ENCODE measurements at places on chromosomes 7 and 10.

GRCh38 chr10:123833170-123833850, 58.3 kb downstream of the CPXM2 start:
- no peak for DNase-seq

- no peak for DNase-seq
These were observed 16.5 kb downstream of the FAM131B start for GRCh38 chr7:143346018-143346417.

- no peak for DNase-seq
These were observed 744 bp downstream of the TRIP6 start for GRCh38 chr7:100867776-100868485.

DNA sequence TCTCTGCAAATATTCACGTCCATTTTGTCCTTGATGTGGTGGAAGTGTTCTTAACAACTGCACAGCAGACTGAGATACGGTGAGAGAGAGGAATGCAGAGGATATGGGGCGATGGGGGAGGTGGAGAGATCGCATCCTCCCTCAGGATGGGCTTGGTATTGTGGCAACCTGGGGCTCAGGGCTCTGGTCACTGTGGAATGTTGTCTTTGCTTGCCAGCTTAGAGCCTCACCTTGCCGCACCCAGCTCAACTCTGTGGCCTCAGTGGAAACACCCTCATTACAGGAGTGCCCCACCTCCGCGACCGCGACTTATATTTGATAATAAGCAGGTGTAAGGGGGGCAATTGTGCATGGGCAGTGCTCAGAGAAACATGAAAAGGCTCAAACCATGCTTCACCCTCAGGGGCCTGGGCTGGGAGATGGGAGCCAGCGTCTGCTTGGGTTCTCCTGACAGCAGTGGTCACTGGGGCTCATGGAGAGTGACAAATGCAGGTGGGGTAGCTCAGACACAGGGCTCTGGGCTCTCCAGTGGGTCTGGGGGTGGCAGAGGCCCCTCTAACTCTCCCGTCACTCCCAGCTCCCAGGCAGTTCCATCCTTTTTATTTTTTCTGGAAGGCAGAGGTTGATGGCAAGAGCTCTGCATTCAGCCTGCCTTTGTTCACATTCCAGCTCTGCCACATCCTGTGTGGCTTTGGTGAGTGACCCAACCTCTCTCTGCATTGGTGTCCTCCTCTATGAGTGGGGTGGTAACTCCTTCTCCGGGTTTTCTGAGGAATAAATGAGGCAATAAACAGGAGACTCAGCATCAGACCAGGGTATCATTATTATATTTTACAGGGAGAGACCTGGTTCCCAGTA, 43.1 kb upstream of the EMX2 start:
- no peak for DNase-seq

GRCh38 chr7:82012453-82012852, 242.6 kb upstream of the HGF start:
- DNase-seq, result no peak

DNA sequence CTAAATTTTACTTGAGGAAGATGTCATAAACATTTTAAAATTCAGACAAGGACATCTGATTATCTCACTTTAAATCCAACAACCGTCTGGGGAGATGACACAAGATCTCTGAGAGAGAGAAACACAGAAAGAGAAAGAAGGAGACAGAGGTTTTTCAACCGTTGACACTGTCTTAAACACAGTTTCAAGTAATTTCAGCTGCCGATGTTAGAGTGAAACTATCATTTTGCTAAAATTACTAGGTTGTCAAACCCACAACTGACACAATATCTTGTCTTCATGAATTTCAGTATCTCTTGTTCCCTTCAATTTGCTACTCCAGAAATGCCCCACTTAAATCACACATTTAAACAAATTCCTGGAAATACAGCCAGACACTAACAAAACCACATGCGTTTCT, 174.8 kb downstream of the RAPGEF5 start:
- DNase-seq, result no peak

DNA sequence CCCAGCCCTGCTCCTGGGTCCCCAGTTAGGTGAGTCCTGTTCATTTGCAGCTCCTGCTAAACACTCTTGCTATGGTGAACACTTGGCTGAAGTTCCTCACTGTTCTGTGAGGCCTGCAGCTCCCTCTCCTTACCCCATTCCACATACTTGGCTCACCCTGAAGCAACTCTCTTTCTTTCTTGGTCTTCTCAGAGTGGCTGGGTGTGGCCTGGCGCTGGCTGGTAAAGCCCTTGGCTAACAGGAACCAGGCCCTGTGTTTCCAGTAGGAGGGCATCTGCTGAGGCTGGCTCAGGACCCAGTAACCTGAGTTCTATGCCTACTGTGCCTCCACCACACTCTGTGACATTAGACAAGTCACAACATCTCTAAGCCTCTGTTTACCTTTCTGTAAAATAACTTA, 53.1 kb upstream of the COL13A1 start:
- no peak for DNase-seq

GRCh38 chr10:66783316-66783715, 142.5 kb upstream of the LRRTM3 start:
- no peak for DNase-seq

DNA sequence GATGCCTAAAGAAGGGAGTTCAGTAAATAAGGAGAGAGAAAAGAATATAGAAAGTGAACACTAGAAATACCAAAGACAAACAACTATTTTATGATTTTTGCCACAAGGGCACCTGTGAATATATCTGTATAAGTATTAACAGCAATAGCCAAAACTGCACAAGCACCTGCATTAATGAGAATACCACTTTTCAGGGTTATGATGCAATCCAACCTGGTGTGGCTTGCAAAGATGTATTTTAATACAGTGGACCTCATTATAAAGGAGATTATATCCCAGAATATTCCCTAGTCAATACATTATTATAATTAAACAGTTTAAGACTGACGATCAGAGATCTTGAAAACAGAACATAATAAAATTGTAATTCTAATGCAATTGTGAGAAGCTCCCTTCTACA, 4.0 kb downstream of the BRAF start:
- DNase-seq, result no peak
